ENCODE measurements at places on chromosomes 2 and 18.

DNA sequence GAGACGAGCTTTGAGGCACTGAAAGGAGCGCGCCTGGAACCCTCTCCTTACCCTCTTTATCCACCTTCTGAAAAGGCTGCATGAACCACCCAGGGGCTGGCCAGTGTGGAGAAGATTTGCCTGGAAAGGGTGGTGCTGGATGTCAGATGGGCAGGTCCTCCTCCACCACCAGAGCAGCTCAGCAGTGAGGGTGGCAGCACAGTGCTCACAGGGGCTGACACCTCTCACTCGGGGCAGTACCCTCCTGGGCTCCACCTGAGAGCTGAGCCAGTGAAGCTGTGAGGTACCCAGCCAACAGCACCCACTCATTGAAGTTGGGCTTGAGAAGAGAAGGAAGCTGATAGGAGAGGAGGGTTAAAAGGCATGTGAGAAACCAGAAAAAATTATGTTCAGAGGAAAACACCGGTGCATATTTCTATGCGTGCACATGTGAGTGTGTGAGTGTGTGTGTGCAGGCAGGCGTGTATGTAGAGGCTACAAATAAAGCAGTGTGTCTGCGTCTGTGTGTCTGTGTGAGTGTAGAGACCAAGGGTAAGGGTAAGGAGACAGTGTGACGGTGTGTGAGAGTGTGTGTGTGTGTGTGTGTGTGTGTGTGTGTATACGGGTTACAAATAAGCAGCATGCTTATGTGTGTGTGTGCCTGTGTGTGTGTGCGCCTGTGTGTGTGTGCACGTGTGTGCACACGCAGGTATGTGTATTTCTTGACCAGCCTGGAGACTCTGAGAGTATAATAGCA lies 40.7 kb downstream of the TEX44 start:
- peak; percentile 19 for DNase-seq

GRCh38 chr2:126714191-126714965 lies 58.4 kb downstream of the GYPC start:
- peak; percentile 9 for DNase-seq

- DNase-seq, result no peak
These were observed 778.5 kb downstream of the ERBB4 start for GRCh38 chr2:211760103-211760502.

- no peak for DNase-seq
These were observed 148.1 kb downstream of the BCL11A start for GRCh38 chr2:60405271-60405919.

DNA sequence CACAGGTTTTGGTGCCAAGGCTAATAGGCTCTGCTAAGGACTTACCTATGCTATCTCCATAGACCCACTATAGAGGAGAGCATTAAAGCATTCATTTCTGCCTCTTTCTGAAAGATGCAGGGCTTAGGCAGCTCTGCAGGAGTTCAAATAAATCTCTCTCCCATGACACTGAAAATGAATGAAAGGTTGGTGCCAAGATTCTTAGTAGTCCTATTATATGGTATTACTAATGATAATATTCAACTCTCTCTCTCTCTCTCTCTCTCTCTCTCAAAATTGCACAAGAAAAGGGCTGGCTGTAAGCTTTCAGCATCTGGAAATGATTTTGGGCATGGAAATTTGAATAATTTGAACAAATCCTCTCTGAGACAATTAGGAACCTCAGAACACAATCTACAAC lies 433.7 kb downstream of the MBD2 start:
- DNase-seq, result no peak

DNA sequence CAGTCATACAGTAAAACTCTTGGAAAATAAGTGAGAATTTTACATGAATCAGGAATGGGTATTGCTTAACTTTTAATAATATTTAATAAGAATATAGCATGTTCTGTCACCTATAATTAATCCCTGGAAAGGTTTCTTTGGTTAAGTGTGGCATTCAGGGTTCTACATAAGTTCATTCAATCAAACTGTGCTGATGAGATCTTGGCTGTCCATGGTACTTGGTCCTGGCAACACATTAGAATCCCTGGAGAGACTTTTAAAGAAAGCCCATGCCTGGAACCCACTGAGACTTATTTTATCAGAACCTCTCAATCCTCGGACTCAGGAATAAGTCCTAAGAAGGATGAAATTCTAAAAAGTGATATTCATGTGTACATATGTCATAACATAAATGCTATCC lies 60.3 kb downstream of the CERKL start:
- no peak for DNase-seq

DNA sequence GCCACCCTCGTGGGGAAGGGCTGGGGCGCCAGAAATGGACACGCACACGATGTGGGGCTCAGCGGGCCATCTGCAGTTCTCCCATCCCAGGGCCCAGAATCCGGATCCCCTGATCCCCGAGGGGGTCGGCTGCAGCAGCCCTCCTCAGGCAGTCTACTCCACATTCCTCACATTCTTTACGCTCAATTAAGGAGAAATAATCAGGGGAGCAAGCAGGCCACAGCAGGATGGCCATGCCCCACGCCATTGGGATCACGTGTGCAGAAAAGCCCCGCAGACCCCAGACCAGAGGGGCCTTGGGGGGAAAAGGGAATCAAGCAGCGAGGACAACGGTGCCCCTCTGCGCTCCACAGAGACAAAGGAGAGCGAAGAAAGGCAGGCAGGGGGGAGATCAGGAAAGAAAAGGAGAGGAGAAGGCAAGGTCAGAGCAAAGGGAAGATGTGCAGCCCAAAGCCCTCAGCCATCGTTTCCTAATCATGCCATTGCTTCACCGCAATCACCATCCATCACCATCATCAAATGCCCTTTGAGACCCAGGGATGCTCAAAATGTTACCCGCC lies 17.5 kb upstream of the PKDCC start:
- no peak for DNase-seq

- no peak for DNase-seq
These were observed 258.6 kb downstream of the RBM43 start for GRCh38 chr2:151002959-151003600.

DNA sequence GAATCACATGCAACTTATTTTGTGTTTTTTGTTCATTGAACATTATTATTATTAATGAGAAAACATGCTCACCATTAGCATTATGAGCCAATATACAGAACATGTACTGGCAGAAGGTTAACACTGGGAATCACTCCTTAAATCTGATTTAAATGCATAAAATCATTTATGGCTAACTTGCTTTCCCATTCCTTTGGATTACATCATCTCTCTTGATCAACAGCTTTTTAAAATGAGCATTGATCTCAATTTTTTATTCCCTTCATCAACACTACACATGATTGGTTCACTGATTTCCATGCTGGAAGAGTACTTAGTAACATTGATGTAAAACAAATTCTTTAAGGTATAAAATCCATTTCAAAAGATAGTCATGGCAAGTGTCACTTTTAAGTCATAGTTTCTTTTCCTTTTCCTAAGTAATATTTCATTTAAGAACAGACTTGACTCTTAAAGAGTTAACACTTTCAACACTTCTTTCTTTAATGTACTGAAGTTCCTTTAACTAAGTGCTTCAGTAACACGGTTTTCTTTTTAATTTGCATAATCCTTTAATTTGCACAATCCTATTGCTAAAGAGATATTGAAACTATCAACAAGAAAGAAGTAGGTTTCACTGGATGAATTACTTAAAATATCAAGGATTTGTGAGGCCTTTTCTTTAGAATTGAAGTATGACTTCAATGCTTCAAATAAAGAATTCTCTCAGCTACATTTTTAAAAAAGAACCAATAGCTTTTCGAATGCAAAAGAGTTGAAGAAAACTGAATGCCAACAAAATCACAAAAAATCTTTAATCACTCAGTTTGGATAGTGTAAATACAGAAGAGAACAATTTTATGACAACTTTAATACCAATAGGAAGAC lies 24.9 kb upstream of the BUB1 start:
- no peak for DNase-seq

DNA sequence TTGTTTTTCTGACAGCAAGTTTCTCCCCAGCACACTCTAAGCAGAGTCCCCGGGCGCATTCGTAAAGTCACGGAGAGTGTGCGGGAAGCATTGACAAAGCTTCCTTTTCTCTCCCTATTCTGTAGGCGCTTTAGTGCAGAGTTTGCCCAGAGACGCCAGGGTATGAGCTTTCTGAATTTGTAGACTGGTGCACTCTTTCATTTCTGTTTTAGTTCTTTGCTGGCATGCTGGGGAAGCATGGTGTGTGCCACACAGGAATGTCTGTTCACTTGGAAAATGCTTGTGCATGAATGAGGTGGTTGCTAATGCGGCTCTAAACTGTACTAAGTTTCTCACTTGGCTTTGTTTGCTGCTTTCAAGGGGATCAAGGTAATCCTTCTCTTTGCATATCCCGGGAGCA lies 102.6 kb downstream of the RTN4 start:
- DNase-seq, result no peak

- DNase-seq, result no peak
These were observed 9.0 kb upstream of the SLC20A1 start for GRCh38 chr2:112636605-112637288.

GRCh38 chr18:51622702-51623101 lies 425.2 kb upstream of the MEX3C start:
- no peak for DNase-seq

DNA sequence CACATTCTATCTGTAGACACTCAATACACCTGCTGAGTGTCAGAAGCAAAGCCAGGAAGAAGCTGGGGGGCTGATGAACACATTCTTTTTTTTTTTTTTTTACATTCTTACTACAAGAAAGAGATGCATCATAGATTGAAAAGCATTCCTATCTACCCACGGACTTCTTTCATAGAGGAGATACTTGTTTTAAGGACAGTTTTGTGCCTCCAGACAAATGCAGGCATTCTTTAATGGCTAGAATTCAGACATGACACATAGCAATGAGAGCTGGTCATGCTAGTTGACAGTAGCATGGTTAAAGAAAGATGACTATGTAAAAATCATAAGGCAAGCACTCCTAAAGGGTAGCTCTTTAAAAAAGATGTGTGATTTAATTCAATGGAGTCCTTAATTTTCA lies 110.2 kb downstream of the EPHA4 start:
- no peak for DNase-seq

GRCh38 chr2:94869552-94870439 lies 1.4 kb upstream of the TEKT4 start:
- no peak for DNase-seq

- no peak for DNase-seq
These were observed 555.2 kb downstream of the STK39 start for GRCh38 chr2:167692191-167692590.

GRCh38 chr18:12769644-12770440 lies 67.0 kb downstream of the PSMG2 start:
- DNase-seq, result no peak

GRCh38 chr2:85699325-85699724 lies 5.2 kb downstream of the GNLY start:
- no peak for DNase-seq

GRCh38 chr2:202604699-202605098 lies 30.1 kb upstream of the FAM117B start:
- no peak for DNase-seq

DNA sequence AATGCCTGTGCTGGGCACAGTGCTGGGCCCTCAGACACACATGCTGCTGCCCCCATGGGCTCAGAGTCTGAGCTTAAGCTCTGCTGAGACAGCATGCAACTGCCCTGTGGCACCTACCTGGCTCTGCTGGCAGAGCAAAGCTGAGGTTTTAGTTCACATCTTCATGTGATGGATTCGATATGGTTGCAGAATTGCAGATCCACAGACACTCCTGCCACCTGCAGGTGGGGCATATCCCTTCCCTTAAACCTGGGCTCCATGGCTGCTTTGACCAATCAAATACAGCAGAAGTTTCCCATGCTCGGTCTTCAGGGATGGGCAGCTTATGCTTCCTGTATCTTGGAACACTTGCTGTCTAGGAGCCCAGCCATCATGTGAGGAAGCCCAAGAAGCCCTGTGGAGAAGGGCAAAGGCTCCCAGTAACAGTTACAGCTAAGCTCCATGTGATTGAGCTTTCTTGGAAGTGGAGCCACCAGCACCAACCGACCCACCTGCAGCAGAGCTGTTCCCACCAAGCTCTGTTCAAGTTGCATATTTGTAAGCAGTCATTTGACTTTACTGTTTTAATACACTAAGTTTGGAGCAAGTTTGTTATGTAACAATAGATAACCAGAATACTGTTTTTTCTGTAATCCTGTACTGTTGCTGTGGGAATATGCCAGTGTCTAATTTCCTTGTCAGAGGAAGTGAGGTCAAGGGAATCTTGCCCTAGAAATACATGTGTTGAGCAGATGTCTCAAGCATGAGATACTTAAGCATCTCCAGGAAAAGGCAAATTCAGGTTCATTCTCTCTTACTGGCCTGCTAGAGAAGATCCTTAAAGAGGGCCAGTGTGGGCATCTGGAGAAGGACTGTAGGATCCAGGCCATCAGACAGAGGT lies 79.3 kb downstream of the SH3RF3 start:
- DNase-seq, result no peak

DNA sequence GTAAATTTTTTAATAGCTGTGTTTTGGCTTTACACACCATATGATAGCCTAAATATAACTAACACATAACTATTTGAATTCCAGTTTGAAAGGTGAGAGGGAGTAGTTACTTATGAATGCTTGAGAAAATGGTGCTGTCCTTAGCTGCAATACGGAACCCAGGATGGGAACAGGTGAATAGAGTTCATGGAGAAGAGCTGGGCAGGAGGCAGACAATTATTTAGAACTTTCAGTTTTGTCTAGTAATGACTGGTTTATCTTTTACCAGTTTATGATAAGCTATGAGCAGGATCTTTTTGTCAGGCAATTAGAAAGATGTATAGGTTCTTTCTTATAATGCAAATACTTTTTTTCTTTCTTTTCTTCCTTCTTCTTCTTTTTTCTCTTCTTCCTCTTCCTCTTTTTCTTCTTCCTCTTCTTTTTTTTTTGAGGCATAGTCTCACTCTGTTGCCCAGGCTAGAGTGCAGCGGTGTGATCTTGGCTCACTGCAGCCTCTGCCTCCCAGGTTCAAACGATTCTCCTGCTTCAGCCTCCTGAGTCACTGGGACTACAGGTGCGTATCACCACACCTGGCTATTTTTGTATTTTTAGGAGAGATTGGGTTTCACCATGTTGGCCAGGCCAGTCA lies 25.9 kb downstream of the UBR3 start:
- DNase-seq, result no peak

GRCh38 chr2:225891771-225892170 lies 492.3 kb downstream of the NYAP2 start:
- DNase-seq, result no peak

GRCh38 chr2:220320326-220320725 lies 692.9 kb downstream of the SLC4A3 start:
- no peak for DNase-seq

- DNase-seq, result no peak
These were observed 232.8 kb downstream of the TCF4 start for GRCh38 chr18:55355223-55355622.

GRCh38 chr18:50707855-50708469 lies 111.9 kb downstream of the MRO start:
- no peak for DNase-seq

DNA sequence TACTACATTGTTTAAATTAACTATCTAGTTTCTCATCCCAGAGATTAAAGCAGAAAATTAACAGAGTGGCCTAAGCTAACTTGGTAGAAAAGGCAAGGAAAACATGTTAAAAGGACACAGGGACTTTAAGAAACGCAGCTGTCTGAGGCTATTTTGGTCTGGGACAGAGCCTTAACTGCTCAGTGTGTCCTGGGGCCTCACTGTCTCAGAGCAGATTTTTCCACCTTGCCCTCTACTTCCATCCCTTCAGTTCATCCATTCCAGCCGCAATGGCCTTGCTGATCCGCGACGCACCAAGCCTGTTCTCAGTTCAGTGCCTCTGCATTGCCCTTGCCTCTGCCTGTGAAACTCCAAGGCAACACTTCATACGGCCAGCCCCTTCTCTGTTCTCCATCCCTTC lies 114.9 kb upstream of the OSR1 start:
- no peak for DNase-seq

GRCh38 chr2:239748811-239749210 lies 276.3 kb downstream of the NDUFA10 start:
- DNase-seq, result peak; percentile 27

- no peak for DNase-seq
These were observed 460.8 kb upstream of the SALL3 start for GRCh38 chr18:78518805-78519204.
